ENCODE measurements at places on chromosomes 5 and 9. TPM values are rescaled to one million over a fixed set of nuclear protein-coding genes. Genes with fewer than 3 reads are reported as not detected.

The PCDHB15 gene
- total RNA-seq: 7.0 TPM

The TICAM2 gene
- 0.33 TPM for total RNA-seq

The SPINK4 gene
- not detected for total RNA-seq

The SLC6A18 gene
- not detected for total RNA-seq

The OSTF1 gene
- 16.1 TPM for total RNA-seq

The DOK3 gene
- total RNA-seq: 15.9 TPM

The SGCD gene
- total RNA-seq: 0.11 TPM

The BDP1 gene
- total RNA-seq: 29.2 TPM

The SHC3 gene
- total RNA-seq: 1.3 TPM

The PRUNE2 gene
- total RNA-seq: 9.7 TPM

The RMRP gene
- total RNA-seq: 18,417 TPM

The SERF1A gene
- total RNA-seq: 16.2 TPM

DNA sequence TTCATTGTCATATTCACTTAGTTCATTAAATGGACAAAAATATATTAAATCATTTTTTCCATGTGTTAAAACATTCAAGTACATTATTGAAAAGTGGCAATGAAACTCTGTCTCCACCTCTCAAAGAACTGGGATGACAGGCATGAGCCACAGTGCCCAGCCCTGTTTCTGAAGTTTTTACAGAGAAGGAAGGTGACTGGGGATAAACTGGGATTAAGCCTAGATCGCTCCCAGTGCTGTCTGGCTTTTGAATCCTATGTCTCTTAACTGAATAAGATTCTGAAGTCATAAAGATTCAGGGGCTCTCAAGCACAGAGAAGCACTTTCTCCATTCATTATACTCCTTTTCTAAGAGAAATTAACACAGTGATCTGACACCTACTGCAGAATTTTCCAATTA lies 88.3 kb downstream of the SLC38A9 start:
- no peak overlapping the region for H3K4me3 ChIP-seq
- H3K27me3 ChIP-seq: no peaks in the 10 kb centered on the region
- DNase-seq: no peak
- peaks cover 4% of the 10 kb centered on the region for H3K36me3 ChIP-seq
- H3K27ac ChIP-seq: no peak overlapping the region
- peaks cover 2% of the 10 kb centered on the region for H3K4me1 ChIP-seq

- DNase-seq: no peak
- no peak overlapping the region for H3K27ac ChIP-seq
- H3K36me3 ChIP-seq: peaks cover 28% of the 10 kb centered on the region
- H3K4me1 ChIP-seq: no peaks in the 10 kb centered on the region
- H3K27me3 ChIP-seq: no peaks in the 10 kb centered on the region
These were observed 57.8 kb downstream of the PRLR start for GRCh38 chr5:35172533-35172932.

GRCh38 chr9:33659921-33660320 lies 135.4 kb upstream of the PRSS3 start:
- H3K4me3 ChIP-seq: no peak overlapping the region
- H3K4me1 ChIP-seq: no peaks in the 10 kb centered on the region
- no peak overlapping the region for H3K27ac ChIP-seq
- no peaks in the 10 kb centered on the region for H3K36me3 ChIP-seq

DNA sequence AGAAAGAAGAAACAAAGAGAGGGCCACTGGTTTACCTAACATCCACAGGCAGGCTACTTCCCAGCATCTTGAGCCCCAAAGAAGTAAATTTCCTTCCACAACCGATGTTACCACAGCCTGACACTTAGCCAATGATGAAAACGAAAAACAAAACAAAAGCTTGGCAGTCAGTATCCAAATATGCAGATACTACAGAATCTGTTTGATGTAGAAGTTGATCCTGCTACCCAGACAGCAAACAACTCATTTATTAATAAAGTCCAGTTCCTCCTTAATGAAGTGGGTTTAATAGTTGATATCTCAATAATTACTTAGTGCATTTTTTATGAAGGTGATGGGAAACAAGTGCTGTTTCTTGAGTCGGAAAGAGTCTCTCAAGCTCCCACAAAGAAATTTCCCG lies 67.1 kb upstream of the GABRP start:
- H3K27me3 ChIP-seq: no peaks in the 10 kb centered on the region
- no peak for DNase-seq
- H3K27ac ChIP-seq: no peak overlapping the region
- no peaks in the 10 kb centered on the region for H3K4me1 ChIP-seq

- H3K27me3 ChIP-seq: no peaks in the 10 kb centered on the region
- no peaks in the 10 kb centered on the region for H3K4me1 ChIP-seq
These were observed 77.2 kb downstream of the MRPS30 start for GRCh38 chr5:44885903-44886302.

GRCh38 chr5:100407053-100407452 lies 128.1 kb upstream of the FAM174A start:
- H3K27me3 ChIP-seq: no peaks in the 10 kb centered on the region
- no peaks in the 10 kb centered on the region for H3K36me3 ChIP-seq
- DNase-seq: no peak
- H3K27ac ChIP-seq: no peak overlapping the region

- H3K27me3 ChIP-seq: no peaks in the 10 kb centered on the region
- H3K36me3 ChIP-seq: no peaks in the 10 kb centered on the region
- H3K27ac ChIP-seq: no peak overlapping the region
- no peak overlapping the region for H3K4me3 ChIP-seq
- no peak for DNase-seq
These were observed 280.2 kb upstream of the C9orf72 start for GRCh38 chr9:27853529-27853928.

GRCh38 chr9:19630760-19631159 lies 158.1 kb downstream of the SLC24A2 start:
- DNase-seq: no peak
- H3K27ac ChIP-seq: no peak overlapping the region
- no peak overlapping the region for H3K4me3 ChIP-seq

- peaks cover 12% of the 10 kb centered on the region for H3K4me1 ChIP-seq
- no peak for DNase-seq
- H3K36me3 ChIP-seq: no peaks in the 10 kb centered on the region
- H3K4me3 ChIP-seq: no peak overlapping the region
These were observed 88.9 kb downstream of the ARHGAP26 start for GRCh38 chr5:142859037-142859436.
